ENCODE measurements at places on chromosomes 11 and 22.

DNA sequence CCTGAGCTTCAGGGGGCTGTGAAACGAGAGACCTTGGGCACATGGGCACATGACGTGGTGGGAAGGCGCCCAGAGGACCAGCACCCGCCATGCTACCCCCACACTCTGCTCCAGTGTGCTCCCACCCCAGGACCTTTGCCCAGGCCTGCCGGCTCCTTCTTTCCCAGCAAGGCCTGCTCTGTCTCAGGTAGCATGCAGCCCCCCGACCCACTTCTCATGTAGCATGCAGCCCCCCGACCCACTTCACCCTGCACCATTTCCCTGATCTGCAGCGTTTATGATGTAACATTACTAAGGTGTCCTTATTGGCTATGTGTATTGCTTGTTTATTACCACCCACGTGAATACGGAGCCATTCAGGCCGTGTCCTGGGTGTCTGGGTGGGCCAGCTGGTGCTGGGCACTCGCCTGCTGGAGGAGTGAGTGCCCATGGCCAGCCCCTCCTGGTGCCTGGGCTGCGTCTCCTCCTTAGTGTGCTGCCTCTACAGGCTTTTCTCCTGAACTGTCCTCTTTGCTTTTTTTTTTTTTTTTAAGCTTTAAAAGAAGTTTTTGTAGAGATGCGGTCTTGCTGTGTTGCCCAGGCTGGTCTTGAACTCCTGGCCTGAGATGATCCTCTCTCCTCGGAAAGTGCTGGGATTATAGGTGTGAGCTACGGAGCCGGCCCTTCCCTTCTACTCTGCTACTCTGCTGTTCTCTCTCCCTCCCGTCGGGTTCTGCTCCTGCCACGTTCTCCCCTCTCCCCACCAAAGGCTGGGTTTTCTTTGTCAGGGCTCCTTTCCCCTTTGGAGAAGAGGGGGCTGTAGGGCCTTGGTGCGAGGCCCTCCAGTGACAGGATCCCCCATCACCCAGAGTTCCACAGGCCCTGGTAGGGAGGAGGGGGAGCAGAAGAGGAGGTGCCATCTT is 29.4 kb downstream of the LRP5 start:
- DNase-seq: no peak

GRCh38 chr22:43392385-43392989 is 19.3 kb upstream of the MPPED1 start:
- DNase-seq: no peak

GRCh38 chr22:30044369-30044768 is 35.9 kb upstream of the HORMAD2 start:
- DNase-seq: no peak

- no peak for DNase-seq
Observed at GRCh38 chr11:12421386-12421785, 44.0 kb downstream of the PARVA start.

DNA sequence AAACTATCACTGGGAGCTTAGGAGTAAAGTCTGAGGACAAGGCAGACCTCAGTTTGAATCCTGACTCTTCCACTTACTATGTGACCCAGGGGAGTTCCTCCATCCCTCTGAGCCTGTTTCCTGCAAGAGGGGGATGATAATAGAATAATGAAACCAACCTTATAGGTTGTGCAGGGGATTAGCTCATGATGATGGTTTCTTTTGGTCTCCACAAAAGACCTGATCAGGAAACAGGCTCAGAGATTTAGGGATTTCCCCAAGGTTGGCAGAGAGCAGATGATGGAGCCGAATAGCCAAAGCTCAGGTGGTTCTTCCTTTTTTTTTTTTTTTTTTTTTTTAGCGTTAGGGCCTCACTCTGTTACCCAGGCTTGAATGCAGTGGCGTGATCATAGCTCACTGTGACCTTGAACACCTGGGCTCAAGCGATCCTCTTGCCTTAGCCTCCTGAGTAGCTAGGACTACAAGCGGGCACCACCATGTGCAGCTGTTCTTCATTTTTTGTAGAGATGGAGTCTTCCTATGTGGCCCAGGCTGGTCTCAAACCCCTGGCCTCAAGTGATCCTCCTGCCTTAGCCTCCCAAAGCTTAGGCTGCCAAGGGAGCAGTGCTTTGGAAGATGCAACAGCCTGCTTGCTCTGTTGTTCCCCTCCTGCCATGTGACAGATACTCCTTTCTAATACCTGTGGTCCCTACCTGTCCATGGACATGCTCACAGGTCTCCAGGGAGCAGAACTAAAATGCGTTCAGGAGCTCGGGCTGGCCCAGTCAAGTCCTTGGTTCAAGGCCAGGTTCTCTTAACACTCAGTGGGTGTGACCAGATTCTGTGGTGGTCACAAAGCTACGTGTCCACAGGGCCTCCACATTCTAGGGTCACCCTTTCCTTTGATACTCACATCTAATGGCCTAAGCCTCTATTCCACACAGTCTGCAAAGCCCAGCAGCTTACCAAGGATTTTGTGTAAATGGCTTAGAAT is 22.3 kb downstream of the PATZ1 start:
- DNase-seq: no peak

GRCh38 chr22:42974223-42974622 is 40.7 kb downstream of the PACSIN2 start:
- no peak for DNase-seq

DNA sequence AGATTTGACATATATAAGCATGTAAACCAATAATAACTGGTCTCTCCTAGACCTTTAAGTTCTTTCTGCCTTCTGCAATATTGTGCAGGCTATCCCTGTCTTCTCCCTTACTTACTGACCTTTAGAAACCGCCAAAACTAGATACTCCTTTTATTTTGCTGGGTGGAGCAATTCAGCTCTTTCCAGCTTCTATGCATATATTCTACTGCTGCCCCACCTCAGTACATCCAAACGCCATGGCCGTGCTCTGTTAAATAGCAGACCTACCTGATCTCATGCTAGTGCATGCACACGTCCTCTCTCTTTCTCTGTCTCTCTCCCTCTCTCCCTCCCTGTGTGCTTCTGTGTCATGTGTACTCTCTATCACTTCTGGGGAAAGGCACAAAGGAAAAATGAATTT is 76.7 kb upstream of the CAPRIN1 start:
- no peak for DNase-seq

- DNase-seq: no peak
Observed at GRCh38 chr22:47303161-47303890, 540.9 kb downstream of the TBC1D22A start.

GRCh38 chr11:112174789-112175598 is at the start of gene BCO2:
BCO2 (plus strand) TSS chr11:112175512; CDS start chr11:112175602, 90 bp downstream.
- no peak for DNase-seq

DNA sequence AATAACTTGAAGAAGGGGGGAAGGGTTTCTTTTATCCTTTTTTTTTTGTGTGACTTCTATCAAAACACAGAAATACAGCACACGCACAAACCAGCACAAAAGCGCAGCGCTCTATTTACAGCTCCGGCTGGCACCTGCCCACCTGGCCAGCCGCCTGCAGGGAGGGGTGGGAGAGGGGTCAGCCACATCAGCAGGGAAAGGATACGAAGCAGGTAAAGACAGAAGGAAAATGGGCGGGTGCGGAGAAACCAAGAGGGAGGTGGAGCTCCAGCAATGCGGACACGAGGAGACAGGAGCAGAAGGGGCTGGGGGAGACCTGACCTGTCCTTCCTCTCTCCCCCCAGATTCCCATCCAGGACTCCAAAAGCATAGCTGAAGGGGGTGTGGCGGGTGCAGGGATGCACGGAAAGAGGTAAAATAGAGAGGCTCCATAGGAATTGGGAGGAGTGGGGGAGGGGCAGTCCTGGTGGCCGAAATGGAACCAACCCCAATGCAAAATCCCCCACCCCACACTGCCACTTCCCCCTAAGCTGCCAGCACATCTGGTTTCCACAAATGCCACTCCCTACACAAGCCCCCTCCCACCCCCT is 14.1 kb downstream of the CXCR5 start:
- DNase-seq: no peak

- DNase-seq: no peak
Observed at GRCh38 chr22:47380692-47381091, 618.2 kb downstream of the TBC1D22A start.

GRCh38 chr11:62602141-62603071 is 741 bp upstream of the MTA2 start:
- DNase-seq: no peak

GRCh38 chr11:29166306-29166705 is 850.5 kb downstream of the KCNA4 start:
- DNase-seq: no peak

DNA sequence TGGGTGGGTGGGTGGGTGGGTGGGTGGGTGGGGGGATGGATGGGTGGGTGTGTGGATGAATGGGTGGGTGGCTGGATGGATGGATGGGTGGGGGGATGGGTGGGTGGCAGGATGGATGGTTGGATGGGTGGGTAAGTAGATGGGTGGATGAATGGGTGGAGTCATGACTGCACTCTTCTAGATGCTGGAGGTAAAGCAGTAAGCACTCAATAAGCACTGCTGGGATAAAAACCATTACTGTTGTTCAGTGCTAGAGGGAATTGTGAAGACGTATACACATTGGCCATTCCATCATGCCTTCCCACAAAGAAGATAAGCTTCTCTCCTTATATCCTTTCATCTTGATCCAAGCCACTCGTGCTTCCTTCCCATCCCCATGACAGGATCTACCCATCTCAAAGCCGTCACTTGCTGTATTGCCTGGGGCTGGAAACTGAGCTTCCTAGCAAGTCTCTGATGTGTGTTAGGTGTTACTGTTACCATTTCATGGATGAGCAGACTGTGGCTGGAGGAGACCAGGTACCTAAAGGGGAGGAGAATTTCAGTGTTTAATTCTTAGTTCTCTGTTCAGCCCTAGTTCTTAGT is 74.8 kb downstream of the MICAL2 start:
- DNase-seq: no peak

DNA sequence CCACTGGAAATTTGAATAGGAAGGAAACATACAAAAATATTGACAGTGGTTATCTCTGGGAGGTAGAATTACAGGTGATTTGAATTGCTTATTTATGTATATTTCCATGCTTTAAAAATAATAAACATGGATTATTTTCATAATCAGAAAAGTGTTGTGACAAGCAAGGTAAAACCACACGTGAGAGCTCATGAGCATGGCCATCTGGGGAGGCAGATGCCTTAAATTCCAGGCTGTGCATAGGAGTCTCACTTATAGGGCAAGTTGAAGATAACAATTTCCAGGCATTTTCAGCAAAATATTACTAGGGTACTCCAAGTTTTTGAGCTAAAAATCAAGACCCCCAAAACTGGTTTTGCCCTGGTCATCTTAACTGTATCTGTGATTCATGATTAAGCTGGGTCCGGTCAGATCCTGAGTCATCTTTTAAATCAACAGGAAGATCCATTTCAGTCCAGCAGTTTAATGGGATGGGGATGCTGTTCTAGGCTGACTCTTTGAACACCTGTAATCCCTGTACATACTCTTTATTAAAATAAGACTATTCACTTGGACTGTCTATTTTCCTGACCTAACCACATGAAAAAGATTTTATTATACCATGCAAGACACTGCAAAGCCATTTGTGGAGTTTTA is 115.8 kb upstream of the NARS2 start:
- DNase-seq: no peak

All from DND-41 (cell line).